SK-MEL-5 (cell line): ENCODE measurements at places on chromosomes 4 and X.

DNA sequence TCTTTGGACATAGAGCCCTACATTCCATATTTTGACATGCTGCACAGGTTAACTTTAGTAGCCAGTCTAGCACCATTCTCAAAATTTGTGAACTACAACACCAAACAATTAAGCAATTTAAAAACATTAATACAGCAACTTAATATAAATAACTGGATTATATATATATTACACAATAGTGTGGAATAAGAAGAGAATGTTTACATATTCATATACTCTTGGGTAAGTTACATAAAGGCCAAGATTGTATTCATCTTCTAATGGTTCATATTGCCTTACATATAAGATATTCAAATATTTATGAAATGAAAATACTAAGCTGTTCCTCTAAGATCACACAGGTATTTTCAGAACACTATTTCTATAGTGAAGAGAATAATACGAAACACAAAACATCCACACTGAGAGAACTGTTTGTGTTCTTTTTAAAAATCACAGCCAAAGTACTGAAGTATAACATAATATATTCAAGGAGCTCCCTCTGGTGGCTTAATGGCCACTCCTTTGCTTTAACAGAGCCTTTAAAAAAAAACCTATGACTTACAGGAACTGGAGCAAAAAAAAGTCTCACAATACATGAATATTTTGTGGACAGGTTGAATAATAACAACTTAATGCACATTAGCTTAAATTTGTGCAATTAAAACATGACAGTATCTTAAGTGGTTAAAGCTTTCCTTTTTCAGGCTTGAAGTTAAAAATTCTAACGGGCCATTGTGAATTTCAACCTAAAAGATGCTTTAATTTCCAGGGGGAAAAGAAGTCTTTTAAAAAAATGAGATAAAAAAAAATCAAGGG, 46.2 kb downstream of the NEK1 start:
- DNase-seq = peak; percentile 73

- no peak for DNase-seq
Observed at GRCh38 chr4:7823416-7823824, 116.2 kb downstream of the AFAP1 start.

DNA sequence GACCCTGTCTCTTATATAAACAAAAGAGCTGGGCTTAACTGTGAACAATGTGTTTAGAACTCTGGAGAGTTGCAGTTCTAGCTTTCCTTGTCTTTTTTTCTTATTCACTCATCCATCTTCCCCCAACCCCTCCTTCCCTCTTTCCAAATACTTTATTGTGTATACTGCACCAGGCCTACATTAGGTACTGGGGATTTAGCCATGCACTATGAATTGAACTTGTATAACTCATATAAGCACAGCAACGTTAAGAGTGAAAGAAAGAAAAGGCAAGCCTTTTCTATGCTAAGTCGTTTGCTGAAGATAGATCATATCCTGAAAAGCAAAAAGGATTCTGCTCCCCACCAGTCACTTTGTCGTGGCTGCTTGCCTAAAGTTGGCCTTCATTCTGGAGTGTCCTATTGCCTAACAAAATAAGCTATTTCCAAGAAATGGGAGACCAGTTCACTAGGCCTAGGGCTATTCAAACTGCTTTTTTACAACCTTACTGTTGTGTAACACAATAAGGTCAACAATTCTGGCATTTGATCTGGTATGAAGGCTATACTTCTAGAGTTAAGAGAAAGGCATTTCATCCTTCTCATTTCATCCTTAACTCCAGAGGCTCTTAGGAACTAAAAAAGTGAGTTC, 32.2 kb downstream of the CCNI start:
- DNase-seq = no peak

- DNase-seq = no peak
Observed at GRCh38 chr4:48439988-48440387, 43.2 kb upstream of the SLC10A4 start.

DNA sequence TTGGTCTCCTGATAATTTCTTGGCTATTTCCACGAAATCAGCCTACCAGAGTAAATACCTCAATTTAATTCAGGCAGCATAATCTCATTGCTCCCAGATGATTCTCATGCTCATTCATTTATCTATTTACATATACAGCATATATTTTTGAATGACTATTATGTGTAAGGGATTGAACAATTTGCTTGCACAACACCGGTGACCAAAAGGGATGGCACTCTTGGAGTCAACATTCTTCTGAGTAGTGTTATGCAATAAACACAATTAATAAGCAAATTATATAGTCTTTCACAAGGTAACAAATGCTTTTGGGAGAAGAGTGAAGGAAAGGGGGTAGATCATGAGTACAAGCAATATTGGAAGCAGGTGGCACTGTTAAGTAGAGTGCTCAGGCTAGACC, 1015.3 kb downstream of the ARAP2 start:
- no peak for DNase-seq

- peak; percentile 83 for DNase-seq
Observed at GRCh38 chrX:154012336-154012991, 7.2 kb downstream of the IRAK1 start.

GRCh38 chrX:155767051-155767875, 113.9 kb upstream of the VAMP7 start:
- DNase-seq = peak; percentile 86

DNA sequence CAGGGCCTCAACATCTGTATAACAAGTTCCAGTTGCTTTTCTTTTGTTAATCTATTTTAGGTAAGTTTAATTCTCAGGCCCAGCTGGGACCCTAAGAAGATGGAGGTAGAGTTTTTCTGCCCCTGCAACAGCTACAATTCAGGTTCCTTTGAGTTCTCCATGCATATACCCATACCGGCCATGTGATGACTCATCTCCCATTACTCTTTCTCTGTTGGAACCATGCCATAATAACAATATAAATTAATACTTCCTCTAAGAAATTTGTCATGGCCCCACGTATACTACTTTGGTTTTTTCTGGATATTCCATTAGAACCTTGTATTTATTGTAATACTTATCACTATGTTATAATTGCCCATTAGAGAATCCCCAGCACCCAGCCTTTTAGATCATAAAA, 1.3 kb upstream of the INTU start:
- no peak for DNase-seq

- DNase-seq = peak; percentile 69
Observed at GRCh38 chr4:140743194-140743931, 12.8 kb downstream of the TBC1D9 start.

DNA sequence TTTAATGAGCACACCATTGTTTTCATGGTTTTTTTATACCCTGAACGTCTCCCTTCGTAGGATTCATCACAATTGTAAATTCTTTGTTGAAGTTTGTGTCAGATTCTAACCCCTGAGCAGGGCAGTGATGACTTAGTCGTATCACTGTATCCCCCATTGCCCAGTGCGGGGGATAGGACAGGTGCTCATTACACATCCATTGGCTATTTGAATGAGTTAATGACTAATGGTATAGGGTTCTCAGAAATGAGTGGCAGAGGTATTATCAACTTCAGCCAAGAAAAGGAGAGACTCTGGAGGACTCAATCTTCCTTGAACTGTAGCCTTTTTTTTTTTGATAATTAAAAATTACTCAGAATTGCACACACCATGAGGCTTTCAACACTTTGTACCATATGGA, 64.6 kb downstream of the SYNPO2 start:
- no peak for DNase-seq

GRCh38 chrX:105173071-105173470, 47.4 kb downstream of the TEX13A start:
- no peak for DNase-seq

GRCh38 chrX:40063555-40063954, 34.2 kb downstream of the BCOR start:
- no peak for DNase-seq

DNA sequence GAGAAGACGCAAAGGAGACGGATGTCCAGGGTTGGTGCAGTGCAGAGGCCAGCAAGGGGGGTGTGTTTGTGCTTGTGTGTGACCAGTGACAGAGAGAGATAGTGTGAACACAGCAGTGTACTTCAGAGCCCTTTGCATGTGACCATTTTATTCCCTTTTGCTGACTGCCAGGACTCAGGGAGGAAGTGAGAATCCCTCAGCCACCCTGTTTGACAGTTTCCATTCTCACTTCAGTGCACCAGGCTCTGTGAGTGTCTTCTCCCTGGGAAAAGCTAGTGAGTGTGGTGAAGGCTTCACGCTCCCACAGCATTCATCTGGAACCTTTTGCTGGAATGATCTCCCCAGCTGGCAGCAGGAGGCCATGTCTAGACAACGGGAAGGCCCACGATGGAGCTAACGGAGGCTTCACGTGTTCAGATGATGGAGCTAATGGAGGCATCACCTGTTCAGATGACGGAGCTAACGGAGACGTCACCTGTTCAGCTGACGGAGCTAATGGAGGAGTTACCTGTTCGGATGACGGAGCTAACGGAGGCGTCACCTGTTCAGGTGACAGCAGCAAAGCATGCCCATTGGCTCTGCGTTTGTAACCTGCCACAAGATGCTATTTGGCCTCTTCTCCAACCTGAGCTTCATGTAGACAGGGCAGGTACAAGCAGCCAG, 195.4 kb downstream of the AFAP1 start:
- DNase-seq = no peak

- no peak for DNase-seq
Observed at GRCh38 chr4:173528378-173529321, 1.4 kb downstream of the HAND2 start.

GRCh38 chrX:148976571-148977400, 476.4 kb downstream of the AFF2 start:
- DNase-seq = no peak

- DNase-seq = no peak
Observed at GRCh38 chr4:87499403-87500091, 29.6 kb downstream of the SPARCL1 start.

- no peak for DNase-seq
Observed at GRCh38 chrX:151042842-151043241, 59.7 kb downstream of the HMGB3 start.

- DNase-seq = no peak
Observed at GRCh38 chr4:184148738-184149637, 68.7 kb downstream of the ENPP6 start.

DNA sequence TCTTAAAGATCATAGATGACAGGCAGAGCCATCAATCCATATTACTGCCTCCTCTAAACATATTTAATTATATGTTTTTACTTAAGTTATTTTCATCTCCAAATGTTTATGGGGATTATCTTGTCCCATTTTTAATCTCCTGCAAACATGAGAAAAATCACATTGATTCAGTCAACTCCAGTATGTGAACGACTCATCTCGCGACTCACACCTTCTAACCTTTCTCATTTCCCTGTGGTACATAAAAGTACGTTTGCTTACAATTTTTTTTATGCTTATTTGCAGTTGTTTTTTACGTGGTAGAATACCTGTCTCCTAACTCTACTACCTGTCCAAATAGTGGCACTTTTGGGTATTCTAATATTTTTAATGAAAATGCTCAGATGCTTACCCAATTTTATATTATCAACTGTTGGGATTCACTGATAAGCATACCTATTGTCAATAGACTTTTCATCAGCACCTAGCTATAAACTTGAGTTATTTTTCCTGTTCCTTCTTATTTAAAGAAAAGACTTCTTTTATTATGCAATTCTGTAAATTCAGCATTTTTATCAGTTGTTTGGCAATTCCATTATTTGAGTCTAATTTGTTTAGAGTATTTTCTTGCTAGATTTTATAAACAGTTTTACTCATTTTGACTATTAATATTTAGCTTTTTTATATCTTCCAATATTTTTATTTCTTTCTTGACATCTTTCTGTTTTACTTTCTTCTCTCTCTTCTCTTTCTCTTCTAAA, 276.6 kb downstream of the ANK2 start:
- no peak for DNase-seq

- DNase-seq = no peak
Observed at GRCh38 chr4:74473155-74473811, 28.3 kb downstream of the AREG start.

DNA sequence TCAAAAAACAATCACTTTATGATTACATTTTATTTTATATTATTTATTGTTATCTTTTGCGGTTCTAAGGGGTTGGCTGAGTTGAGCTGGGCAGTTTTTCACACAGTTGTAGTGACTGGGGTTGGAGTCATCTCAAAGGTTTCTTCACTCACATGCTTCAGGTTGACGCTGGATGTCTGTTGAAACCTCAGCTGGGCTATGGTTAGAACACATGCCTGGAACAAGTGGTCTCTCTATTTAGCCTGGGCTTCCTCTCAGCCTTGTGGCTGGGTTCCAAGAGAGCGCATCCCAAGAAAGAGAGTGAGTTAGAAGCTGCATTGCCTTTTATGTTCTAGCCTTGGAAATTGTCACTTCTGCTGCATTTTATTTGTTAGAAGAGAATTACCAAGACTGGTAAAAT, 87.4 kb downstream of the CBLL2 start:
- DNase-seq = peak; percentile 14

DNA sequence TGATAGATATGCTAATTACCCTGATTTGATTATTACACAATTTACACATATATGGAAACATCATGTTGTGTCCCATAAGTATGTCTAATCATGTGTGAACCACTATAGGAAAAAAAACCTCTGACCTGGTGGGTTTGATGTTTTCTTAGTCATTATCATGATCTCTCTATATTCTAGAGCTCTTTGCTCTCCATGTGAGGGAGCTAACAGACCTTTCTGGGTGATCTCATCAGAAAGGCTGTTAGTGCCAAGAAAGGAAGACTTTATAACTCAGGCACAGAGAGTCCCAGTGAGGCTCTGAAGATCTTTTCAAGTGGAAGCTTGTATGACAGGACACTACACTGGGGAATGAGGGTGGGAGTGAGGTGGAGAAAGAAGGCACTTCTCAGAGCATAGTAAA, 527.7 kb upstream of the MAGEB2 start:
- peak; percentile 62 for DNase-seq

- no peak for DNase-seq
Observed at GRCh38 chr4:98935633-98936032, 6.7 kb upstream of the EIF4E start.

GRCh38 chr4:147518086-147518485, 37.2 kb downstream of the EDNRA start:
- DNase-seq = no peak

- DNase-seq = peak; percentile 35
Observed at GRCh38 chrX:151359931-151360871, 36.8 kb upstream of the VMA21 start.

DNA sequence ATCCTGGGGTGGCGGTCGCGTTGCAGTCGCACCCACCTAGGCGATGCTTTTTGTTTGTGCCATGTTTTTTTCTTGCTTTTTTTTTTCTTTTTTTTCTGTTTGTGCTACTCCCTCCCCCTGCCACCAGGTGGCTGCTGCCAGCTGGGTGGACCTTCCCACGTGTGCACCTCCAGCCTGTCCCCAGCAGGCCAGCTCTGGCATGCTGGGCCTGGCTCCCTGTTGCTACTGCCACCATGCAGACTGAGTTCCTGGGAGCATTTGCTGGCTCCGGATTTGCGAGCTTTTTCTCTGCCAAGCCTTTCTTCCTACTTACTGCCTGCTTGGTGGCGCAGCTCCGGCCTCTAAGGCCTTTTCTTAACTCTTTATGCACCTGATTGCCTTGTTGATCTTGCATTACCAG, 161.2 kb upstream of the WDFY3 start:
- DNase-seq = peak; percentile 65
